ENCODE measurements at places on chromosomes 6 and 20.
A peak's percentile ranks its signal among the peaks of the same experiment; 100 is the strongest.

DNA sequence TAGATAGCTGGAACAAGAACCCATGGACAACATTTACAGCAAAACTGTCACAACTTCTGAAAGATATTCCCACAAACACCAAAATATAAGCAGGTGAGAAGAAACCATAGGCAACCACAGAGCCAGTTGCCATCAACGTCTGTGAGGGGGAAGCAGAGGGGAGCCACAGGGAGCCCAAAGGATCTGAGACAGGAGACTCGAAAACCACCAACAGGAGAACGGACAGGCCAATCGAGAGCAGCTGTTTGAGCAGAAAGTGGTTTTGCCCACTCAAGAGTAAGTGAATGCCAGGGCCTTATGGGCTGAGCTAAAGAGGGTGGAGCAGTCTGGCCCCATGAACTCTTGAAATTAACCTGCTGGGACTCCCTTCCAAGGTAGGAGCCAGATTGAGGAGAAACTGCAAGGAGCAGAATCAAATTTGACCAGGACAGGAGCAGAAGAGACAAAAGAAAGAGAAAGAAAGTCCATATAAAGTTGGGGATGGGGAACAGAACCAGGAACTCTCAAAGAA, 195.4 kb downstream of the ANKRD60 start:
- DNase-seq = no peak

DNA sequence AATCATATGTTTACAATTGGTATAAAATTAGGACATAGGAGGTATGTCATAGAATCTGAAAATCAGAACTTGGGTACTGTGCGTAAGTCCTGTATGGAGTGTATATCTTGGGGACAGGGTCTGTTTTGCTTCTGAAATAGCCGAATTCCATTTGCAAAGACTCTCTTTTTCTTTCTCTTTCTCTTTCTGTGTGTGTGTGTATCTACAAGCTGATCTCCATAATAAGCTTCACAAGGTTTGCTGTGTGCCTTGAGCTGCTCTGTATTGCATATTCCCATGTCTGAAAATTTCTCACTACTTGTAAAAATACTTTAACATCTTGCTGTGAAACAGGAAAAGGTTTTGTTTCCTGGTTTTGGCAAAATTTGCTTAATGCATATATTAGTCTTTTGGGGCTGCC, 29.5 kb downstream of the STX11 start:
- DNase-seq = no peak

- DNase-seq = peak; percentile 29
Measured at GRCh38 chr6:143536461-143536865, 24.9 kb upstream of the FUCA2 start.

- DNase-seq = no peak
Measured at GRCh38 chr6:151359486-151359885, 31.9 kb downstream of the ZBTB2 start.

DNA sequence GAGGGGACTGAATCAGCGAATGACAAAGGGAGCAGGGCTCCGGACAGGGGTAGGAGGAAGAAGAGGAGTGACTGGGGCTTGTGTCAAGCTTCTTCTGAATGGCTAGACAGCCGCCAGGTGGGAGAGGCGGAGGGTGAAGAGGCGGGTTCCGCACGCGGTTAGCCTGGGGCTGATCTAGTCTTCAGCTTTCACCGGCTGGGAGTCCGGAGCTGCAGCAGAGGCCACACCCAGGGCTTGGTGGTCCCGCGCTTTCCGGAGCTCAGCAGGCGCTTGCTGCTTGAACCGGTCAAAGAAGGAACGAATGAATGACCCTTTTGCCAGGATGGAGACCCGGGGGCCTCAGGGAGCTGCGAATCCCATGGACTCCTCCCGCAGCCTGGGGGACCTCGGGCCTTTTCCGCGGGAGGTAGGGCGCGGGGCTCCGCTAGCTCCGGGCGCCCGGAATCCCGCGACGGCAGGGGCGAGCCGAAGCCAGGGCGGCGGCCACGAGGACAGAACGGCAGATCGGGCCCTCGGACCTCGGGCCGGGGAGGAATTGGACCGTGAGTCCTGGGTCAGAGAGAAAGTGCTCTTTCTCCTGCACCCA, at the start of gene C6orf141:
Gene C6orf141 (plus strand): TSS at position 177 of the 586 bp plus-strand sequence. CDS start 125 bp downstream, at position 302.
- no peak for DNase-seq

- DNase-seq = no peak
Measured at GRCh38 chr20:43839793-43840199, 74.9 kb upstream of the TOX2 start.

- DNase-seq = no peak
Measured at GRCh38 chr6:17656092-17656491, 50.6 kb downstream of the NUP153 start.

- DNase-seq = no peak
Measured at GRCh38 chr6:44428682-44429081, 41.2 kb downstream of the CDC5L start.

All from activated CD4-positive, alpha-beta T cell treated with anti-CD3 and anti-CD28 coated beads for 1 hour (primary cell).